T1000 (cell line): ENCODE measurements at places on chromosomes 4 and X.

- DNase-seq, result no peak
Measured at GRCh38 chrX:43580621-43581020, 75.5 kb upstream of the MAOA start.

DNA sequence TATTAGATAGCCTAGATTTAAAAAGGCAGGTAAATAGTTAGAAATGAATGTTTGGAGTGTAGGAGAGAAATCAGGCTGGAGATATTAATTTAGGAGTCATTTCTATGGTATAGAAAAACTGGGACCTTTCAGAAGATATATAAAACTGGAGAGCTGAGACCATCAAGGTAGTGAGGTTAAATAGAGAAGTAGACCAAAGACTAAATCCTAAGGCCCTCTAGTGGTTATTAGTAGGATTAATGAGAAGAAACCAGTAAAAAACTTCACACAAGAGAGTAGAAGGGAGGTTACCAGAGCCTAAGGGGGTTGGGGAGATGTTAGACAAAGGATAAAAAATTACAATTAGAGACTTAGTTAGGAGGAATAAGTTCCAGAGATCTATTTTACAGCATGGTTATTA is 351.0 kb upstream of the SPANXN1 start:
- DNase-seq, result no peak

- DNase-seq, result no peak
Measured at GRCh38 chr4:29983890-29984289, 736.3 kb upstream of the PCDH7 start.

DNA sequence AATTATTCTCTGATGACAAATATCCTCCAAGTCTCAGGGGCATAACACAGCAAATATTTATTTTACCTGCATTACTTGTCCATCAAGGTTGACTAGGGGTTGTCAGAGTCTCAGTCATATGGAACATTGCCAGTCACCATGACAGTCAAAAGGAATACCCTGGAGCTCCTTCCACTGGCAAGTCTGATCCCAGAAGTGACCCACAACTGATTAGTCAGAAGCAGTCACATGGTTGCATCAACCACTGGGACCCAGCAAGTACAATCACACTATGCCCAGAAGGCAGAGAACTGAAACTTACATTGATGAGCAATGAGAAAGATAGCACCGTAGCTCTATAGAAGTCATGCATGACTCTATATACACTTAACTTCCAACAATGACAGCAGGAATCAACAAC is 41.9 kb upstream of the SOD3 start:
- peak; percentile 83 for DNase-seq

GRCh38 chrX:123749643-123750042 is 16.8 kb upstream of the THOC2 start:
- DNase-seq, result no peak

GRCh38 chrX:153819384-153820040 is 10.8 kb downstream of the PDZD4 start:
- no peak for DNase-seq

DNA sequence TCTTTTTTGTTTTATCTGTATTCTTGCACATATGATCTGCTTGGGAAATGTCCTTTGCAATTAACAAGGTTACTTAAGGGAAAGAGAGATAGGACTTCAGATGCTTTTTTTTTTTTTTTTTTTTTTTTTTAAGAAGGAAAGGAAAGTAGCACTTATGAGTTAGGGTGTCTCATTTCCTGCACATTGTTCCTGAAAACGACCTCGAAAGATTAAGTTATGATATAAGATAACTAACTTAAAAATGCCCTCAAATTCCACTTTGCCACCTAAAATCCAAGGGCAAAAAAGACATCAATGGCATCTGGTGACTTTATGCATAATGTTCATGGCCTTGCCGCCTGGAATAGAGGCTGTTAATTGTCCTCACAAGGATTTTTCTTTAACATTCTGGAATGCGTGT is 44.9 kb downstream of the PCDH7 start:
- no peak for DNase-seq

DNA sequence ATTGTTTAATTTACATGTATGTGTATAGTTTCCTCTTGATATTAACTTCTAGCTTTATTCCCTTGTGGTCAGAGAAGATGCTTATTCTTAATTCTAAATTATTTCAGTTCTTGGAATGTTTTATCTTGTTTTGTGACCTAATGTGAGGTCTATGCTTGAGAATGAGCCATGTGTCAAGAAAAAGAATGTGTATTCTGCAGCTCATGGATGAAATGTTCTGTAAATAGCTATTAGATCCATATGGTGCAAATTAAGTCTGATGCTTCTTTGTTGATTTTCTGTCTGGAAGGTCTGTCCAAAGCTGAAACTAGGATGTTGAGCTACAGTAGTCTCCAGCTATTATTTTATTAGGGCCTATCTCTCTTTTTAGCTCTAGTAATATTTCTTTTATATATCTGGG is 187.3 kb upstream of the RASGEF1B start:
- no peak for DNase-seq

GRCh38 chrX:19750028-19750782 is 137.2 kb downstream of the SH3KBP1 start:
- DNase-seq, result no peak

- DNase-seq, result no peak
Measured at GRCh38 chr4:168598191-168598590, 101.3 kb downstream of the PALLD start.

DNA sequence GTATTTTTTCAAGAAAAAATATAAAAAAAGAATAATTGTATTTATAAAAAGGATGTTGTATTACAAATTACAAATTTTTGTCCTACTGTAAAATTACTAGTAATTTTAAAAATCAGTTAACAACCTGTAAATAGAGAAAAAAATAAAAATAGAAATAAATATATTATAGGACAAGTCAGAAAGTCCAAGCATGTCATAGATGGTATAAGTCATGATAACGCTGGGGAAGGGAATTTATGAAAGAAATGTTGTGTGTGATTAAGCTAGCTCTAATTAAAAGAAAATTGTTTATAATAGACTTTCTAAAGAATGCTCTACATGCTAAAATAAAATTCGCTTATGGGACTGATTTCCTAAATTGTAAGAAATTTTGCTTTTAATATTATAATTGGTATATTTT is 2329.9 kb downstream of the ARAP2 start:
- DNase-seq, result no peak

GRCh38 chrX:72201836-72202536 is 20.4 kb downstream of the PIN4 start:
- peak; percentile 11 for DNase-seq

DNA sequence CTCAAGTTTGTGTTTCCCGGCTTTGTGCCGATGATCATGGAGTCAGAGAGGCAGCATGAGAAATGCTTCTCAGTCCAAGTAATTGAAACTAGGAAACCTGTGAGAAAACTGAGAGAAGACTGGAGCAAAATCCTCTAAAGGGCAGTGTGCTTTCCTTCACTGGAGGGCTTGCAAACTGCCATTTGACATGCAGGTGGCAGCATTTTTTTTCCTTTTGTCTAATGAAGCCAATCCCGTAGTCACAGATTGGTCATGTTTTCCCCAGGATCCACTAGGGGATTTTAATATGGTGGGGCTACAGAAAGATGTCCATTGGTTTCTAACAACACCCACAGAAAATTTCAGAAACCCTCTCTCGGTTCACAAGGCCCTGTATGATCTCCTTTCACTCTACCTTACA is 117.4 kb upstream of the NUDT10 start:
- DNase-seq, result no peak
